ENCODE measurements at places on chromosomes 3 and 15. TPM values are rescaled to one million over a fixed set of nuclear protein-coding genes. Genes with fewer than 3 reads are reported as not detected.

GRCh38 chr15:23467110-23467600 is 20.1 kb upstream of the GOLGA6L2 start:
- peaks cover 6% of the 10 kb centered on the region for H3K4me1 ChIP-seq
- H3K27me3 ChIP-seq = peaks cover 5% of the 10 kb centered on the region
- no peak for DNase-seq
- no peak overlapping the region for H3K4me3 ChIP-seq
- no peak overlapping the region for H3K27ac ChIP-seq

TRPM1 gene
- not detected for total RNA-seq

DNA sequence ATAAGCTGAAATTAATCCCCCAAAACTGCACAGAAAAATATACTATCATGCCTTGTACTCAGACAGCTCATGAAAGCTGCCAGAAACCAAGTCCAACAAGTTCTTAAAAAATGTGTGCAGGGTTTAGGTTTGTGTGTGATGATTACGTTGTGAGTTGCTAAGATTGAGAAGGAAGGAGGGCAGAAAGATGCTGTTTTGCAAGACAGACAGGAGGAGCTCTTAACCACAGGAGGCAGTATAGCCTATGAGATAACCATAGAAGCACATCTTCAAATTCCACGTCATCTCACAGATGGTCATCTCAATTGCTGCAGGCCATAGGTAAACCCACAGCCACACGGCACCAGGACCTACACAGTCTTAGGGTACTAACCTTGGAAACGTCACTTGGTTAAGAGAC is 191.9 kb downstream of the STT3B start:
- no peak overlapping the region for H3K4me3 ChIP-seq
- H3K4me1 ChIP-seq = peaks cover 4% of the 10 kb centered on the region
- peaks cover 2% of the 10 kb centered on the region for H3K27me3 ChIP-seq

DNA sequence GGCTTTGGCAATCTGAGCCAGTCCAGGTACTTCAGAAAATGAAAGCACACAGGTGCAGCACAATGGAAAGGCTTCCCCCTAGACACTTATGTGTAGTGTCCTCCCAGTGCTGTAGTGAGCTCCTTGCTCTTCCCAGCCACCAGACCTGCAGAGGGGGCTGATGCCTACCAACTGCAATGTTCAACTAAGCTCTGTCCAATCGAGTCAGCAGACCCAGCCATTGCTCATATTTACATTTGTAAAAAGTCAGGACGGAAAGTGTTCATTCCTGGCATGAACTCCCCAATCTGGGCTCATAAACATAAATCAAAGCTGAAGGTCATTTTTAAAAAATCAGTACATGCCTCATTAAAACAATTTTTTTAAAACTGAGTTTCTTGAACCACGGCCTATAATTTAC is 73.0 kb downstream of the FOXP1 start:
- peaks cover 12% of the 10 kb centered on the region for H3K4me1 ChIP-seq
- no peaks in the 10 kb centered on the region for H3K36me3 ChIP-seq
- H3K27ac ChIP-seq = no peak overlapping the region
- H3K4me3 ChIP-seq = no peak overlapping the region

DNA sequence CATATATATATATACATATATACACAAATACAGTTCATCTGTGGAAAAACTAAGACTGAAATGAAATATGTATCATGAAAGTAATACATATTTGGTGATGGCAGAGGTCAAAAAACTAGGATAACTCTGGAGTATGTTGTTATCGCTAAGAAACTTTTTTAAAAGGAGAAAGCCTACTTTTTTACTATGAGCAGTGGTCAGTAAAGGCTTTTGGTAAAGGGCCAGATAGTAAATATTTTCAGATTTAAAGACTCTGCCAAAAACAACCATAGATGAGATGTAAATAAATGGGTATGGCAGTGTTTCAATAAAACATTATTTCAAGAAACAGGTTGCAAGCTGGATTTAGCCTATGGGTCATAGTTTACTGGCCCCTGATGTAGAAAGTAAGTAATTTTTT is 93.8 kb upstream of the TGFBR2 start:
- H3K27ac ChIP-seq = no peak overlapping the region
- DNase-seq = no peak
- no peaks in the 10 kb centered on the region for H3K36me3 ChIP-seq
- no peak overlapping the region for H3K4me3 ChIP-seq
- H3K27me3 ChIP-seq = peaks cover 6% of the 10 kb centered on the region

GRCh38 chr3:40242216-40242615 is 67.3 kb upstream of the EIF1B start:
- H3K4me3 ChIP-seq = no peak overlapping the region
- DNase-seq = no peak
- no peak overlapping the region for H3K27ac ChIP-seq
- no peaks in the 10 kb centered on the region for H3K27me3 ChIP-seq

DNA sequence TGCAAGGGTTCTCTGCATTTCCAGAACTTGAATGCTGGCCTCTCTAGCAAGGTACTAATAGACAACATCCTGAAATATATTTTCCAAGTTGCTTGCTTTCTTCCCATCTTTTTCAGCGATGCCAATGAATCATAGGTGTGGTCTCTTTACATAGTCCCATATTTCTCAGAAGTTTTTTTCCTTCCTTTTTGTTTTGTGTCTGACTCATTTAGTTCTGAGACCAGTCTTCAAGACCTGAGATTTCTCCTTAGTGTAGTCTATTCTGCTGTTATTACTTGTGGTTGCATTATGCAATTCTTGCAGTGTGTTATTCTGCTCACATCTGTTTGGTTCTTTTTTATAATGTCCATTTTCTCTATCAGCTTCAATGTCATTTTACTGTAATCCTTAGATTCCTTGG is 1265.0 kb upstream of the ALCAM start:
- no peaks in the 10 kb centered on the region for H3K27me3 ChIP-seq
- no peaks in the 10 kb centered on the region for H3K36me3 ChIP-seq
- H3K4me3 ChIP-seq = no peak overlapping the region
- DNase-seq = no peak
- no peak overlapping the region for H3K27ac ChIP-seq
- H3K4me1 ChIP-seq = no peaks in the 10 kb centered on the region

DNA sequence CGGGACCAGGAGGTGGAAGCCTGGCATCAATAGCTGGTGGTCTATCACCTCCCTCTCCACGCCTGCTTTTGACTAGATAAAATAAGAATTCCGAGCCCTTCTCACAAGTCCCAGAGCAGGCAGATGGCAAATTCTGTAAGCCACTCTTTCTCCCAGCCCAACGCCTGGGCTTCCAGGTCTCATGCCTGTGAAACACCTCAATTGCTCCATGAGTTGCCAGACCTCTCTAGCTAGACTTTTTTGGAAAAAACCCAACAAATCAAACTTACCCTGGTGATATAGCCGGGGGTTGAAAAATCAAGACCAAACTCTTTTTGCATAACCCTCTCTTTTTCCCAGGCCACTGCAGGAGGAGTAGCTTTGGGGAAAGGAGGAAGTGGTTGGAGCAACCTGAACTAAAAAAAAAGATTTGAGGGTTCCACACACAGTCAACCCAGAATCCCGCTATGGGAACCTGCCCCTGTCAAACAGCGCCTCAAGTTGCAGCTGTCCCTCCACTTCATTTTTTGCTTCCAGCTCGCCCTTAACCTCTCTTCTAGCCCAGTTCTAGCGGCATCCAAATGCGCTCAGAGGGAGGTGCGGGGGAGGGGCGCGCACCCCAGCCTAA is 7.0 kb downstream of the BHLHE40 start:
- no peak overlapping the region for H3K27ac ChIP-seq
- H3K27me3 ChIP-seq = peaks cover 2% of the 10 kb centered on the region
- H3K4me3 ChIP-seq = peak overlapping the region; percentile 76

DNA sequence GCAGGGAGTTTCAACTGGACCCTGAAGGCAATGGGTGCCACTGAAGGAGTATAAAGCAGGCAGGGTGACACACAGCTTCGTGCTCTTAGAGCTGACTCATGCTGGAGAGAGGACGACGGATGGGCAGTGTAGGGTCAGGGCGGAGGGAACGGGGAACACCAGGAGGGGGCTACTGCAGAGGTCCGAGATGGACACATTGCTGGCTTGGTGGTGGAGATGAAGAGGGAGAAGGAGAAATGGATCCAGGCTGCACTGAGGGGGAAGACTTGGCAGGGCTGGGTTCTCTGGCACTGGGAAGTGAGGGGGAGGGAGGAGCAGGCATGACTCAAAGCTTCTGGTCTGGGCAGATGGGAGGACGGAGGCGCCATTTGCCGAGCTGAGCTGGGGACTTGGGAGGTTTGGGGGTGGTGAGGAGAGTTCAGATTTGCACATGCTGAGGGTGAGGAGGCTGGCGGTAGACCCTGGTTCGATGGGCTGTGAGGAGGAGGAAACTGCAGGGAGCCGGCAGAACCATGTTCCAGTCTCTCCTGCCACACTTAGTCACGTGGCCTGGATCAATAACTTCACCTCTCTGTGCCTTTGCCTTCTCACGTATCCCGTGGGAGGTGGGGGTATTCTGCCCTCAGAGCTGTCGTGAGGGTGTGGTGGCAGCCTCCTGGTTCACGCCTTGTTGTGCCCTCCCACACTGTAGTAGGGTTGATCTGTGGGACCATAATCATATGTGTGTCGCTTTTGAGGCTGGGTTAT is 4.6 kb upstream of the KCTD6 start:
- peaks cover 14% of the 10 kb centered on the region for H3K4me1 ChIP-seq
- peaks cover 4% of the 10 kb centered on the region for H3K36me3 ChIP-seq
- no peak overlapping the region for H3K27ac ChIP-seq
- H3K4me3 ChIP-seq = no peak overlapping the region
- no peak for DNase-seq

- H3K36me3 ChIP-seq = no peaks in the 10 kb centered on the region
- H3K4me1 ChIP-seq = peaks cover 6% of the 10 kb centered on the region
- H3K27ac ChIP-seq = no peak overlapping the region
- no peak overlapping the region for H3K4me3 ChIP-seq
These were observed 24.0 kb downstream of the GOLIM4 start for GRCh38 chr3:168071591-168072322.

THPO gene
- 0.28 TPM for total RNA-seq

CDC25A gene
- 14.8 TPM for total RNA-seq

GRCh38 chr3:195838714-195839113 is 27.0 kb upstream of the MUC4 start:
- H3K4me3 ChIP-seq = no peak overlapping the region
- H3K27me3 ChIP-seq = peaks cover 2% of the 10 kb centered on the region
- peaks cover 3% of the 10 kb centered on the region for H3K4me1 ChIP-seq
- DNase-seq = no peak
- H3K36me3 ChIP-seq = peaks cover 5% of the 10 kb centered on the region

PCLAF gene
- total RNA-seq = 7.0 TPM

DNA sequence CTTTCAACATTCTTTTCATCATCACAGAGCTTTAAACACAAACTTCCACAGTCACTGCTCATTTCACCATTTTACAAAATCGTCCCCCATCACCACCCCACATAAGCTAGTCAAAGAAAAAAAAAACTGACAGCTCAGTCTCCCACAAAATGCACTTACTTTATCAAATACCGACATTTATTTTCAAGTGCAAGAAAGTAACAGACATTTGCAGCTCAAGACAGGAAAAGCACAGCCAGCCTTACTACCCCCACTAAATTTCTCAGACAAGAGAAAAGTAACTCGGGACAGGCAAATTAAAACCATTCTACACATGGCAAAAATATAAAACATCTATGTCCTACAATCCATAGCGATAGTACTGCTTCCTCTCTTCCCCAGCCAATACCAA is 402.4 kb downstream of the SHQ1 start:
- peak overlapping the region; percentile 92 for H3K27ac ChIP-seq
- H3K4me1 ChIP-seq = peaks cover 51% of the 10 kb centered on the region
- DNase-seq = no peak
- peak overlapping the region; percentile 95 for H3K4me3 ChIP-seq

DNA sequence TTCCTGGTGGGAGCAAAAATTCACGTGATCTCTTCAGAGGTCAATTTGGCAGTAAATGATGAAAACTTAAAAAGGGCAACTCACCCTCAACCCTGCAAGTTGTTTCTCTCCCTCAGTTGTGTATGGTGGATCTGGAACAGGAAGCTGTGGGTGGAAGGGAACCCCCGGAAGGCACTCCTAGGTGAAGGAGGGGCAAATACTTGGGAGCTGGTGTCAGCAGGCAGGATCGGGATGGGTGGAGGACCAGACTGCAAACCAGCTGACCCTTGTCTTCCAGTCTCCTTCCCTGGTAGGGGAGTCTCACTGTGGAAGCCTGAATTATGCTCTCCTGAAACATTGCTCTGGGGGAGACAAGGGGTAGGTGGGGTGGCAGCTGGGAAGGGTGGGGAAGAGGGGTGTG is 33.5 kb downstream of the PRR23E start:
- peaks cover 5% of the 10 kb centered on the region for H3K27me3 ChIP-seq
- peak overlapping the region; percentile 64 for H3K4me3 ChIP-seq
- H3K4me1 ChIP-seq = peaks cover 12% of the 10 kb centered on the region
- H3K27ac ChIP-seq = no peak overlapping the region
- no peak for DNase-seq
- H3K36me3 ChIP-seq = peaks cover 10% of the 10 kb centered on the region

HIGD1A gene
- 60.7 TPM for total RNA-seq

DOCK3 gene
- total RNA-seq = 1.3 TPM

NOX5 gene
- total RNA-seq = not detected

Data from endothelial cell (in vitro differentiated cells).